ENCODE measurements at places on chromosomes 16 and 17.

GRCh38 chr17:19513897-19514488 lies 19.7 kb upstream of the SLC47A1 start:
- DNase-seq: peak; percentile 73

DNA sequence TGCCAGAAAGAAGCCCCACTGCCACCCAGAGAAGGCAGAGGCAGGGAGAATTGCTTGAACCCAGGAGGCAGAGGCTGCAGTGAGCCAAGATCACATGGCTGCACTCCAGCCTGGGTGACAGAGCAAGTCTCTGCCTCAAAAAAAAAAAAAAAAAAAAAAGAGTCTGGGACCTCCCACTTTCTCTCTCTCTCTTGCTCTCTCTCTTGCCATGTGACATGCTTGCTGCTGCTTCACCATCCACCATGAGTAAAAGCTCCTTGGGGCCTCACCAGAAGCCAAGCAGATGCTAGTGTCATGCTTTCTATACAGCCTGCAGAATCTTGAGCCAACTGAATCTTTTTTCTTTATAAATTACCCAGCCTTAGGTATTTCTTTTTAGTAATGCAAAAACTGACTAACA lies 21.5 kb upstream of the SRSF1 start:
- DNase-seq: no peak

- DNase-seq: no peak
Measured at GRCh38 chr17:394718-395095, 42.1 kb upstream of the RPH3AL start.

GRCh38 chr17:2672026-2672425 lies 39.5 kb downstream of the CLUH start:
- no peak for DNase-seq

DNA sequence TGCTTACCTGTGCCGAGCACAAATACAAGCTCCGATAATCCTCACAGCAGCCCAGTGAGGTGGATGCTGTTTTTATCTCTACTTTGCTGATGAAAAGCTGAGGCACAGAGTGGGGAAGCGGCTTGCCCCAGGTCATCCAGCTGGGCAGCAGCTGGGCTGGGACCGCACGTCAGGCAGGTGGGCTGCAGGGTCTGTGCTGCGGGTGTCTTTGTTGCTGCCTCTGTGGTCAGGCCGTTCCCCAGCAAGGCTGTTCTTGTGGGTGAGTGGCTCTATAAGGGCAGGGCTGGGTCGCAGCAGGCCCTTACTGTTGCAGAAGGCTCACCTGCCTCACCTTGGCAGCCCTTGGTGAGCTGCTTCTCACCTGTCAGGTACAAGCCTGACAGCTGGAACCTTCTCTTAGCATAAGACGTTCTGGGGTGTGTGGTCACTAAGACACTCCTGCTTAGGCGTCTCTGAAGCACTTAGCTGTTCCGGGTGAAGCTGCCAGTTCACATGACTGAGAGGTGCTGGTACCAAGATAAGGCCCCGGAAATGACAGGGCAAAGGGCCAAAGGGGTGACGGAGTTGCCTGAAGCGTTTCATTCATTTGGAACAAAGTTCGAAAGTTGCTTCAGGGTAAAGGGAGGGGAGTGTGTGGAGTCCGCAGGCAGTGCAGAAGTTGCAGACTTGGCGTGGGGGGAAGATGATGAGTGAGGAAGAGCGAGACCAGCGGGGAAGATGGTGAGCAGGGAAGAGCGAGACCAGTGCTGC lies 17.4 kb downstream of the IRF8 start:
- no peak for DNase-seq

GRCh38 chr16:46612121-46612520 lies 9.1 kb downstream of the SHCBP1 start:
- no peak for DNase-seq

DNA sequence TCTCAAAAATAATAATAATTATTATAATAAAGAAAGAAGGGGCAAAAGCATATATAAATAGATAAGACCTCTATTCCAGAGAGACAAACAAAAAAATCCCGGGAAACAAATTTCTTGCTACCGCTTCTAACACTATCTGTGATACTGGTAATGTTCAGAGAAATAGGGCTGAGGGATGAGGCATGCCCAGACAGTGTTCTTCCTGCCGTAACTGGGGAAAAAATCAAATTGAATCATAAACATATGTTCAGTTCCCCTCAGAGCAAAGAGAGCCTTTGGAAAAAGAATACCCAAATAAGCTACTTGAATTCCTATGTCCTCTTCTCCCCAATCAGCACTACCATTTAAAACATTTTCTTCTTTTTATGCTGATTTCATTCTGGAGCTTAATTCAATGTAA lies 688.0 kb downstream of the KCNJ2 start:
- DNase-seq: no peak

- DNase-seq: peak; percentile 69
Measured at GRCh38 chr16:80585764-80586163, 45.0 kb downstream of the DYNLRB2 start.

DNA sequence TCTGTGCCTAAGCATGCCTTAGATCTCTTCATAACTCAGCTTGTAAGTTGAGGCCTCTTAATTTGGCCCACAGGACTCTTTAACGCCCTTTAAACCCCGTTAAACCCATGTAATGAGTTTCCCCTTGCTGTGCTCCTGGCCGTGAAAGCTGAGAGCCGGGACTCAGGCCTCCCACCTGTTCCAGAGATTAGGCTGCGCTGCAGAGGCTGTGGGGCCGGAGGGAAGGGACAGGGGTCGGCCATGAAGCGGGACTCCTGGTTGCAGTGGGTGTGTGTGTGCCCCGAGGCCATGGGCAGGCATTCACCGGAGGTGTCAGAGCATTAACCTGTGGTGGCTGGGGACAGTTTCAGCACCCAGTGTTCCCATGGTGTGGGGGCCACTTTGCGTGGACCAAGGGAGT lies 150.8 kb upstream of the IRX3 start:
- no peak for DNase-seq

- peak; percentile 70 for DNase-seq
Measured at GRCh38 chr17:7932949-7933348, 943 bp downstream of the CNTROB start.

DNA sequence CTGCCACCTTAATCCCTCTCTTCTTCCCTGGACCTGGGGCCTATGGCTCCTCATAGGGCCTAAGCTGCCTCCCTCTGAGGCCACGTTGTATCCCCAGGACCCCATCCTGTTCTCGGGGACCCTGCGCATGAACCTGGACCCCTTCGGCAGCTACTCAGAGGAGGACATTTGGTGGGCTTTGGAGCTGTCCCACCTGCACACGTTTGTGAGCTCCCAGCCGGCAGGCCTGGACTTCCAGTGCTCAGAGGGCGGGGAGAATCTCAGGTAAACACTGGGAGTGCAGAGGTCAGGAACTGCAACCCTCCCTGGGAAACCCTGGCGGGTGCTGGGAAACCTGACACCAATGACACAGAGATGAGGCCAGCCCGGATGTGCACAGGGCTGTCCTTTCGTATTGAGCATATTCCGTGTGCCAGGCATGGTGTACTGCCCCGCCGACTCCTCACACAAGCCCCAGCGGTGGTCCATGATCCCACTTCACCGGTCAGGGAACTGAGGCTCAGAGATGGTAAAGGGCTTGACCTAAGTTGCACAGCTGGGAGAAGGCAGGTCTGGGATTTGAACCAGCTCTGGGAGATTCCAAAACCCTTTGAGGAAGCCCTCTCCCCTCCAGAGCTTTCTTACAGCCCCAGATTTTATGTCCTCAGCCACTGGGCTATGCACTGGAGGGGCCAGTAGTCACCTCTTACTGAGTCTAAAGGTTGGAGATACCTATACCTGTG lies 22.9 kb downstream of the ANKRD40 start:
- no peak for DNase-seq

- DNase-seq: no peak
Measured at GRCh38 chr17:16923097-16923903, 48.6 kb downstream of the TNFRSF13B start.

GRCh38 chr17:78340183-78340955 lies 19.5 kb downstream of the SOCS3 start:
- DNase-seq: no peak

GRCh38 chr17:11138023-11138422 lies 103.0 kb upstream of the SHISA6 start:
- no peak for DNase-seq

GRCh38 chr17:31629696-31630470 lies 229.2 kb downstream of the COPRS start:
- DNase-seq: no peak

- no peak for DNase-seq
Measured at GRCh38 chr16:17497648-17498047, 26.9 kb upstream of the XYLT1 start.

DNA sequence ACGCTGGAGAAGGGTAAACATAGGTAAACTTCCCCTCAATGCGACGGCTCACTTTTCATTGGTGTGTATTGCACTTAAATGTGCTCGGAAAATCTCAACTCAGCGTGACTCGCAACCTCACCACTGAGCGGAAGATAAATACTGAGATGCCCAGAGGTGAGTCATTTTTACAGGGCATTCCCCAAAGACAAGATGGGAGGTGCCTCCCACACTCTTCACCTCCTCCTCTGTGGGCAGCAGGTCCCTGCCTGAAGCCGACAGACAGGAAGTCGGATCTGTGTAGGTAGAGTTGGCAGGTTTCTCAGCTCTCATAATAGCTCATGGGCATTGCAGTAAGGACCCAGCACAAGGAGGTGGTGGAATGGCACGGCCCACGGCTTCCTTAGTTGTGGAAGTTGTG lies 274.6 kb upstream of the HSBP1 start:
- DNase-seq: no peak

GRCh38 chr17:41024697-41025096 lies 2.3 kb downstream of the KRTAP1-5 start:
- no peak for DNase-seq

DNA sequence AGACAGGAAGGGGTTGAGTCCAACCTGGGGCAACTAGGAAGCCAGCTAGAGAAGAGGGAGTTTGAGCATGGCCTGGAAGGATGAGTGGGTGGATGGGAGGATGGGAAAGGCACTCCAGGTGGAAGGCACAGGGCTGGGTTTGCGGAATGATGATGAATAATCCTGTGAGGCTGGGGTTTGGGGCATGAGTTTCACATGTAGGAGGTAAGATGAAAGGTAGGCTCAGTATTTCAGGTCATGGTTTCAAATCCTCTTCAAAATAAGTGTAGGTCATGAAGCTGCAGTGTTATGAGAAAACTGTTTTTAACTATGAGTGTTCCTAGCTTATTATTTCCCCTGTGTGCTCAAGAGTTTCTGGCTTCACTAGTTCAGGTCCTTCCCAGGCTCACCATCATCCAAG lies 130.3 kb downstream of the SKAP1 start:
- no peak for DNase-seq

GRCh38 chr16:81431554-81432353 lies 12.9 kb upstream of the CMIP start:
- no peak for DNase-seq

GRCh38 chr17:58783380-58783779 lies 27.7 kb downstream of the PPM1E start:
- DNase-seq: no peak

GRCh38 chr17:1006054-1006453 lies 9.1 kb downstream of the TIMM22 start:
- no peak for DNase-seq

- no peak for DNase-seq
Measured at GRCh38 chr16:72001180-72001874, 1.1 kb upstream of the PKD1L3 start.

DNA sequence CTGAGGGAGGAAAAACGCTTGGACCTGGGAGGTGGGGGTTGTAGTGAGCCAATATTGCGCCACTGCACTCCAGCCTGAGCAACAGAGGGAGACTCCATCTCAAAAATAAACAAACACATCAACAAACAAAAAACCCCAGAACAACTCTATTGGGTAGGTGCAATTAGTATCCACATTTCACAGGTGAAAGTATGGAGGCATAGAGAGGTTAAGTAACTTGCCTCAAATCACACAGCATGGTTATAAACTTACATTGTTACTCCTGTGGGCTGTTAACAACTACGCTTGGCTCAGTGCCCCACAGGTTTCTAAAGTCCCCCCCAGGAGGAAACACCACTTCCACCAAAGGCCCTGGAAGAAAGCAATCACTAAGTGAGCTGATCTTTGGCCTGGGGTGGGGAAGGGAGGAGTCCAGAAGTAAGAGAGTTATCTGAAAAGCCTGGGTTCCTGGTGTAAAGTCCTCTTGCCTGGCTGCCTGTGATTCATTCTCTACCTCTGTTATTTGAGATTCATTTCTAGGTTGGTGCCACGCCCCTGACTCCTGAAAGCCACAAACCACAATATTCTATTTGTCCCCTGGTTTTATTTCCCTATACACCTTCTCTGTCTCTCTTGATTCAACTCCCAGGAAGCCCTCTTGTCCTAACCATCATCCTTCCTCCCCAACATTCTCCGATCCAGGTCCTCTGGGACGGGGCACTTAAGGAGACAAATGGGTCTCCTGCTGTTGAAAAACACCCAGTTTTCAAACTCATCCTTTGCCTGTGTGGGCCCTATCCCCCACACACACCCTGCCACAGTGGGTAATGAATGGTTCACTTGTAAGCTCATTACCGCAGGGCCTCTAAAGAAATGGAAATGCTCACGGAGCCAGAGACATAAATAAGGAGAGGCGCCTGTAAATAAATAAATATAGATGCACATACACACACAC lies 195.4 kb downstream of the XYLT1 start:
- DNase-seq: peak; percentile 44

DNA sequence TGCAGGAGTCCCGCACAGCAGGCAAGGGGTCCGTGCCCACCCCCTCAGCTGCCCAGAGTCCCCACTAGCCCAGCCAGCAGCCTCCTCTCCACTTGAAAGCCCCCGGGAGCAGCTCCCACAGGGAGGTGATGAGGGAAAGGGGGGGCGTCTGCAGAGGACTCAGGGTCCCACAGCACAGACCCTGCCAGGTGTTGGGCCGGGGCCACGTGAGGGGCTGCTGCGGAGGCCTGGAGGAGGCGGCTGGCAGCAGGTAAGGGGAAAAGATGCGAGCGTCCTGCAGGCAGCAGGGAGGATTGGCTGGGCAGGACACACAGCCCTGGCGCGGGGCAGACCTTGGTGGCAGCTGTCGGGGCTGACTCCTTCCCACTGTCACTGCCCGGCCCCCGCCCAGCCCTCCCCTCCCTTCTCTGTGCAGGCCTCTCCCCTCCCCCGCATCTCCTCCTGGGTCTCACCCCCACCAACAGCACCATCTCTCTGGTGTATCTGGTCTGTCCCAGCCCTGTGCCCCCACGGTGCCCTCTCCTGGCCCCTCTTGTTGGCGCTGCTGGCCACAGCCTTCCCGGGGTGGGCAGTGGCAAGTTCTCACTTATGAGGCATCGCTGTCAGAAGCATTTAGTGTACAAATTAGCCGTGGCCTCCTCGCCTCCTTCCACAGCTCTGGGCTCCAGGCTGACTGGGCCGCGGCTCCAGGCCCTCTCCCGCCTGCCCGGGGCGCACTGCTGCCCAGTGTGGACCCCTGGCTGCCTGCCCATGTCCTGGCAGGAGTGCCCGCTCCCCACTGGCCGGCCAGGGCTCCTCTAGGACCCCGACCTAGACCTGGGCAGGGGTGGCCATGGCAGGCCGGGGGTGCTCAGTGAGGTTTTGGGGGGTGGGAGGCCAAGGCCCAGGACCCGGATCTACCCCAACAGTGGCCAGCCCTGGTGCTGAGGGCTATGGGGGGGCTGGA lies 4.4 kb upstream of the PRR35 start:
- no peak for DNase-seq

All from activated CD8-positive, alpha-beta memory T cell treated with anti-CD3 and anti-CD28 coated beads, Interleukin-2, amount 10 ng/mL, durations not matched to agents 7 days and 5 days (primary cell).